ENCODE measurements at places on chromosomes 11 and 22. TPM values are rescaled to one million over a fixed set of nuclear protein-coding genes. Genes with fewer than 3 reads are reported as not detected.

The OR52E8 gene
- not detected for total RNA-seq

DNA sequence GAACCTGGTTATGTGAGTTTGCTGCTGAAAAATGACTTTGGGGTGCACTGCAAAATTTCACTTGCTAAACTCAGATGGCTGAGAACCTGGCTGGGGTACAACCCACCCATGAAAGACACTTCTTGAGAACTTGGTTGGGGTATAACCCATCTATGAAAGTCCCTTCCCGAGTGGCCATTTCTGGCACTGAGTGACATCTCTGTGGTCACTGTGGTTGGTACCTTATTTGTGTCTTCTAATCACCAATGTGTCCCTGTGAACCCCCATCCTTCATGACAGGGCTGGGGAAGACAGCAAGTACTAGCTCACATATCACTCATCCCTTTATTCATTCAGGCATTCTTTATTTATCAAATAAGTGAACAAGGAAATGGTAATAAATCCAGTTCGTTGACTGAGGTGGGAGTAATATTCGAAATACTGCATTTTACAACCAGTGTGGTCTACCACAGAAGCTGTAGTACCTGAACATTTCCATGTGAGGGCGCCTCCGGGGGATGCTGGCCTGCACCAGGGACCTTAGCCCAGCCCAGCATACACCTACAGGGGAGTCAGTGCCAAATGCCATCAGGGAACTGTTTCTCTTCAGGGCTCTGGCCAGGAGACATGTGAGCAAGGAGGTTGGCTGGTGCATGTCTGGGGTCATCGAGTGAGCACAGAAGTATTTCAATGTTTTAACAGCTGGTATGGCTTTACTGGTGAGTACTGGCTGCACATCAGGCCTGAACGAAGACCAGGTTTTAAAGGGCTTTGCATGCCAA is 122.1 kb downstream of the CSNK2A3 start:
- DNase-seq = peak; percentile 82

The OR8A1 gene
- total RNA-seq = not detected

DNA sequence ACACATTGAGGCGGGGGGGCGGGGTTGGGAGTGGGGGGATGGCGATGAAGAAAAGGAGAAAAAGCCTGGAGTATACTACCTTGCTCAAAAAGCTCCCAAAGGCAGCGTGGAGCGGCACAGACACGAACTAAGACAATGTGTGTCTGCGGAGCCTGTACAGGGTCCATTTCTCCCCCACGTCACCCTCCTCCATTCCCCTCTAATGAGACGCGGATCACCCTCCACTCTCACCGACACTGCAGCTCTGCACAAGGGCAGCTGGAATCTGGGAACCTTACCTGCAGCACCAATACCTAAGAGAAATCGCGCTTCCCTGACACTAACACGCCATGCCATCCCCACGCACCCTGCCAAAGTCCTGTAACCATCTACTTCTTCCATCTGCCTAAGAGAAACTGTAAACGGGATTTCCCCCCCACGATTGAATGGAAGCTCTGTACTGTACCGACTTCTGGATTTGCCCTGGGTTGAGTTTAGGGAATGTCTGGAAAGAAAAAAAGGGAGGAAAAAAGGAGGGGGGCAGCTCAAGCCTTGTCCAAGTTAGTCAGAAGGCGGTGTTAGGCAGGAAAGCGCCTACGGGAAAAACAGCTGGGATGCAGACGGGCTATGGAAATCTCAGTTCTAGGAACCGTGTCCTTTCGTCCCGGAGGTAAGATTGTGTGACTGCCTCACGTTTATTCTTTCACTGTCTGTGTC is 125.7 kb upstream of the C11orf58 start:
- DNase-seq = peak; percentile 38

- no peak for DNase-seq
Observed at GRCh38 chr11:35955636-35956035, 11.8 kb downstream of the LDLRAD3 start.

DNA sequence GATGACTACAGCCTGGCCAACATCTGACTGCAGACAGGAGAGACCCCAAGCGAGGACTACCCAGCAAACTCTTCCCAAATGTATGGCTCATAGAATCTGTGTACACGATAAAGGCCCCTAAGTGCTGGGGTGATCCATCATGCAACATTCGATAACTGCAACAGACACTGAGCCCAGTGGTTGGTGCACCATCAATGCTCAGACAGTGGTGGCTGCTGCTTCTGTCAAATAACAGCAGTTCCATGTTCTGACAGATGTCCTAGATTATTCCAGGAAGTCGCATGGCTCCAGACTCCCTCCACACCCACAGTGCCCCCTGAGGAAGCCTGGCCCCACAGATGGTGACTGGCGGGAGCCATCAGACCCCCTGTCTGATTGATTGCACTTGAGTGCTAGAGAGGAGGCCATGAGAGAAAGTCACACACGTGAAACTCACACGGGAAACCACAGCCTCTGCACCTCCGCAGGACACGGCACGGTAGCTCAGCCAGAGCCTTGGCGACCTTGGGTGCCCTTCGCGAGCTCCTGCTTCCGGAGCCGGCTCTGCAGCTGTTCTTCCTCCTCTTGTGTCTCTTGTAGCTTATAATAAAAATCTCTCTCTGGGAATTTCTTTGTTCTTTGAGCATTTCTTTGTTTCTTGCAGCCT is 1155.9 kb downstream of the TBC1D22A start:
- no peak for DNase-seq

DNA sequence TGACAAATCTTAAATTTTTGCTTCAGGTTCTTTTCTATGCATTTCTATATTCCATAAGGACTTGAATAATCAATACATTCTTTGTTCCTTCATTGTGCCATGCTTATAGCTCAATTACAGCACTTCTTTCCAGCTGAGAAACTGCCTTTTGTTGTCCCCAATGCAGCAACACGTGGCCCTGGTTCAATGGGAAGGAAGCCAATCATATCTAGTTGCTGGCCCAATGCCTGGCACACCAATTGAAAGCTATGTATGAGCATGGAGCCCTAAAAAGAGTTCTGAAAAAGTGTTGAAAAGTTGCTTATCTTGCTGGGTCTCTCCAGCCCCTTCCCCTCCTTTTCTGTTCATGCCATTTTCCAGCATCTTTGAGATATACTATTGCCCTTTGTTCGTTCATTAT is 448.0 kb upstream of the FAT3 start:
- DNase-seq = no peak

The ARHGAP20 gene
- 0.54 TPM for total RNA-seq

The TIGD3 gene
- 3.0 TPM for total RNA-seq

The MIOX gene
- total RNA-seq = 0.16 TPM

- no peak for DNase-seq
Observed at GRCh38 chr11:10885703-10886363, 28.0 kb upstream of the ZBED5 start.

The SCUBE1 gene
- total RNA-seq = 3.2 TPM

The PANX2 gene
- 5.9 TPM for total RNA-seq

DNA sequence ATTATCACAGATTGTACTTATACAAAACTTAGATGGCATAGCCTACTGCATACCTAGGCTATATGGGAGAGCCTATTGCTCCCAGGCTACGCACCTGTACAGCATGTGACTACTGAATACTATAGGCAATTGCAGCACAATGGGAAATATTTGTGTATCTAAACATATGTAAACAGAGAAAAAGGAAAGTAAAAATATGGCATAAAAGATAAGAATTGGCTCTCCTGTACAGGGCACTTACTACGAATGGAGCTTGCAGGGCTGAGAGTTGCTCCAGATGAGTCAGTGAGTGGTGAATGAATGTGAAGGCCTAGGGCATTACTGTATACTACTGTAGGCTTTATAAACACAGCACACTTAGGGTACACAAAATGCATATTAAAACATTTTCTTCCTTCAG is 13.2 kb downstream of the APOL6 start:
- DNase-seq = no peak

Data from GM23338 (cell line).